ENCODE measurements at places on chromosomes 7 and 10. TPM values are rescaled to one million over a fixed set of nuclear protein-coding genes. Genes with fewer than 3 reads are reported as not detected.

GRCh38 chr10:76651154-76651553 is 986.5 kb downstream of the KCNMA1 start:
- no peak for DNase-seq

- no peak for DNase-seq
These were observed 743 bp downstream of the MKI67 start for GRCh38 chr10:128125416-128125943.

- peak; percentile 96 for DNase-seq
These were observed at the start of gene PALD1 for GRCh38 chr10:70478191-70479164. Gene PALD1 (plus strand): TSS chr10:70478767. CDS start chr10:70525952, 47,185 bp downstream.

Gene CHST12
- polyA plus RNA-seq: 14.7 TPM

Gene C10orf95
- 6.4 TPM for polyA plus RNA-seq

GRCh38 chr7:158064631-158065030 is 523.0 kb downstream of the PTPRN2 start:
- no peak for DNase-seq

DNA sequence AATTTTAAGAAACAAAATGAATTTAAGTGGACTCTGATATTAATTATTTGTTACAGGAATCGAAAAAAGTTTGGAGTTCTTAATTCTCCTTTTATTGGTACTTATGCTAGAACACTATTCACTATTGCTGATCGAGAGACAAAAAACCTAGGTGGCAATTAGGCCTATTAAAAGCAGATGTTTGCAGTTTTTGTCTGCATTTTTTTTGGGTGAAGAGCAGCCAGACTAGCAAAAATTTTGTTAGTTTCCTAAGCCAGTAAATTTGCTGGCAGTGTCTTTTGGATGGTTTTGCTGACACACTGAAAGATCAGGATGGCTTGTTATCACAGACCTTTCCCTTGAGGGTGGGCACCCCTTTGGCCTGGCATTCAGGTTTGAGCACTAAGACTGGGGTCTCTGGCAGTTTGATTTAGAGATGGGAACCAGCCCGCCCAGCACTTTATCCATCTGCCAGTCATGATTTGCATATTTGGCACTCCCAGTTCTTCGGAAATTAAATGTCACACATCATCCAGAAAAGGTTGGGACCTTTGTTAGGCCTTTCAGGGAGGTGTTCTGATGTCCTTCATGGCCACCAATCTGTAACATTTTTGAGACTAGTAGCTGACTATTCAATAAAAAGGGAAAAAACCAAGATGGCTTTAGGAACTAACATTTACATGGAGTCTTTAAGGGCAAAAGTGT is 57.3 kb downstream of the INPP5F start:
- no peak for DNase-seq

DNA sequence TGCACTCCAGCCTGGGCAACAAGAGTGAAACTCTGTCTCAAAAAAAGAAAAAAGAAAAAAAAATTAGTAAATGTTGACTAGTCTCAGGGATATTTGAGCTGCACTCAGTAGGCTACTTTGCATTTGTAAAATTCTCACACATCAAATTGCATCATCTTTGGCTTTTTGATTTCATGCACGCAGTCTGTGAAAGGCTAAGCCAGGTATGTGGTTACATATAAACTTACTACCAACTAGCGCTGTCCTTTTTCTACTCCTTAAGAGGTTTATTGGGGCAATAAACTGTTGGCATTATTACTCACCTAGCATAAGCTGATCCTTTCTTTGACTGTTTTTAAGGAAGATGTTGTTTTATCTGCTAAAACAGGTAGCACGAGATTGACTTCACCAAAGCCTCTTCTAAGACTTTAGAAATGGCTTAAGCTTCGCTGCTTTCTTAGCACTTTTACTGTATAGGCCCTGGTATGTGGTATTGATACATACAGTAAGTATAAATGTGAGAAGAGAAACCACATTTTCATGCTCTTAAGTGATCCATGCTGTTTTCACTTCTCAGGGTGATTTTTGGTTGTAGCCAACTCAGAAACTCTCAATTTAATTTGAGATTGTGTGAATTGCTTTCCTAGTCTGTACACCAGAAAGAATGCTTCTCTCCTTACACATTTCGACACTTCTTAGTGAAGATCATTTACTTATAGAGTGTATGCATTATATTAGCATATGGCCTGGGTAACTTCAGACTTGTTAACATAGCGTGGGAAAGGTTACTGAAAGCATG is 323.9 kb downstream of the AUTS2 start:
- DNase-seq: no peak

Gene C10orf67
- polyA plus RNA-seq: 1.1 TPM

GRCh38 chr7:114835303-114835702 is 86.6 kb upstream of the MDFIC start:
- no peak for DNase-seq

DNA sequence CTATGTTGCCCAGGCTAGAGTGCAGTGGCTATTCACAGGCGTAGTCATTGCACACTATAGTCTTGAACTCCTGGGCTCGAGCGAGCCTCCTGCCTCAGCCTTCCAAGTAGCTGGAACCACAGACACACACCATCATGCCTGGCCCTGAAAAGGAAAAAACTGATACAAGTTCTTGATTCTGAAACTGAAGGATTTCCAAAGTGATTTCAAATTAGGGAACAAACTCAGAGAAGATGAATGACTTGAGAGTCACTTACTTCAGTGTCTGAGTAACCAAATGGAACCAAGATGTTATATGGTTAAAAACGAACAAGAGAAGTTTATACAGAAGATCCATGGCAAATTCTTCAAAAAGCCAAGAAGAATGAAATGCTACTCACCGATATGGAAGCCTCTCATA is 14.4 kb downstream of the CWF19L1 start:
- no peak for DNase-seq

GRCh38 chr10:49834976-49835375 is 72.9 kb upstream of the OGDHL start:
- no peak for DNase-seq

DNA sequence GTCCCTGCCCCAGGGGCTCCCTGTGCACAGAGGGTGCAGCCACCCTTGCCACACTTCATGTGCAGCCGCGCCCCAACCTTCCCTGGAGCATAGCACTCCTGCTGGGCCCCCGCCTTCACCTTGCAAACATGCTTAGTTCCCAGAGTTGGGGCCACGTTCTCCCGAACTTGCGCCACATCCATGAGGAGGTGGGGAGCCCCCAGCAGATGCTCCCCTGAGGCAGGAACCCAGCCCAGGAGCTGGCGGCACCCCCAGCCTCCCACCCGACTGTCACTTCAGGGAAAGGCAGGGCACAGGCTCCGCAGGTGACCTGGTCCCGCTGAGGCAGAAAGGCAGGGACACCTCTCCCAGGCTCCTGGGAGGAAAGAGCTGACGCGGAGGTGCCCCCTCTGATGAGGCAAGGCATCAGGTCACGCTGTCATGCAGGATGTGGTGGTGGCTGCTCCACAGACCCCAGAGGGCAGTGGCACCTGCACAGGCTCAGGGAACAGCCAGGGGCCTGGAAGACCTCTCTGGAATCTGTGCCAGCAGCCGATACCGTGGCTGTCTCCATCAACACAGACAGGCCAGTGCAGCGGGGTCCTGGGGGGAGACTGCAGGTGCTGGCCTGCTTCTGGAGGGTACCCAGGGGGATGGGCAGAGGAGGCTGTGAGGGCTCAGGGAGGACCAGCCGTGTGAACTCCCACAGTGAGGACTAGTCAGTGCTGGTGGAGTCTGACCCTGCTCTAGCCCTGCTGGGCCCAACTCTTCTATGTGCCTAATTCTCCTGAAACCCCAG is 221.3 kb downstream of the MAD1L1 start:
- no peak for DNase-seq

DNA sequence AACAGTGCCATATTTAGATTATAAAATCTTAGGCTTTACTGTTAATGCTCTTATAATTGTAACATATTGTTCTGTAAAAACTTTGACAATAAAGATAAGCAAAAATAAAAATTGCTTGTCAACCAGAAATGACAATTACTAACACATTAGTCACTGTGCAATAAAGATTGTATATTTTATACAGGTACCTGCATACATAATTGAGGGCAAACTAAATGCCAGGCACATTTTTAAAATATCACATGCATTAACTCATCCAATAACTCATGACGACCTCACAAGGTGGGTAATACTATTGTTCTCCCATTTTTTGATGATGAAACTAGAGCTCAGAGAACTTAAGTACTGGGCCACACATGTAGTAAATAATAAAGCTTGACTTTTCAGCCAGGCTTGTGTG is 1020.2 kb upstream of the C7orf33 start:
- no peak for DNase-seq

GRCh38 chr7:90586091-90586490 is 10.0 kb upstream of the CDK14 start:
- peak; percentile 29 for DNase-seq

DNA sequence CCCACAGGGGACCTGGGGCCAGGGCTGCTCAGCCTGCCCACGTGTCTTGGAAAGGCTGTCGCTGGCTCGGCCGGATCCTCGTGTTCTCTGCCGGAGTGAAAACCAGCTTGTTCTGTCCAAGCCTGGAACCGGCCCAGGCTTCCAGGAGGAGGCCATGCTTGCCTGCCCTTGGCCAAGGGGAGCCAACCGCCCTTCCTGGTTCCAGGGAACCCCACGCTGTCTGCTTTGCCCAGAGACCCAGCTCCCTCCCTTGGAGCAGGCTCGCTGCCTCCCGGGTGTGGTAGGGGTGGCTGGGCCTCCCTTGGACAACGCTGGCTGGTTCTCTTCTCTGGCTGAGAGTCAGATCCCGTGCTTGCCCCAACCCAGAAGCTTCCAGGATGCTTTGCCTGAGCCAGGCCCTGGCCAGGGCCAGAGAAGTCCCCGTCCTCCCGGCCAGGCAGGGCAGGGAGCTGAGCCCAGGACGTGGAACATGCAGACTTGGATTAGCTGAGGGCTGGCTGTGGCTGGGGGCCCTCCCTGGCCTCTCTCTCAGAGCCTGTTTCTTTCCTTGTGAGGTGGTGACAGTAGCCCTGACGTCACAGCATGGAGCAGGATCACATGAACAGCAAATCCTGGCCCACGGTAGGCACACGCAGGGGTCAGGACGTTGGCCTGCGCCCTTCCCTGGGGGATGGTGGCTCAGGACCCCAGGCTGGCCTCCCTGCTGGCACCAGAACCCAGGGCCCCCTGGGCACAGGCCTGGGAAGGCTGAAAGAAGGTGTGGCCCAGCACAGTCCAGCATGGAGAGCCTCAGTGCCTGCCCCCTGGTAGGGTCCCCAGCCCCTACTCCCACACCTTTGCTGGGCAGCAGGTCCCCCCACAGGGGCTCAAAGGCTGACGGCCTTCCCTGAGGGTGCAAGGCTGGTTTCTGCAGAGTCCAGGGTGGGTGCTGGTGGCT is 67.5 kb downstream of the PWWP2B start:
- DNase-seq: peak; percentile 89

- DNase-seq: no peak
These were observed 46.2 kb upstream of the PDE1C start for GRCh38 chr7:32116436-32116835.

GRCh38 chr10:118534136-118534535 is 61.3 kb downstream of the PRLHR start:
- no peak for DNase-seq

DNA sequence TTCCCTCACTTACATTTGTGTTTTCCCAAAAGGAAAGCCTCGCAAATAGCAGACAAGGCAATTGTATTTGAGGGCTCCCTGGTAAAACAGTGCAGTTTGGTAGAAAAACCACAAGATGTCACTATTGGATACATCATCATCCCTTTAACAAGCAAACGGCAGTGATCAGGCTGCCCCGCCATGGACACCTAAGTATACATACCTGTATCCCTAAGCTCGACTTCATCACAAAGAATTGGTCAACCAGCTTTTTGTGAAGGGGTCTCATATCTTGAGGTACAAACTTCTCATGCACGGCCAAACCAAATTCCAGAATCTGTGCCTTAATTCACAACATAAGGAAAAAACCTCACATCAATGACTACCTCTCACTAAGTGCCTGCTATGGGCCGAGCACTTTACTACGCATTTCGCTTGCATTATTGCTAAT is 179.5 kb upstream of the IMMP2L start:
- peak; percentile 41 for DNase-seq

- DNase-seq: no peak
These were observed 81.8 kb downstream of the ADRA2A start for GRCh38 chr10:111158595-111158994.

GRCh38 chr10:74039561-74040145 is 41.7 kb downstream of the VCL start:
- peak; percentile 89 for DNase-seq
